ENCODE measurements at places on chromosomes 2 and 18.
A peak's percentile ranks its signal among the peaks of the same experiment; 100 is the strongest.

GRCh38 chr2:237492137-237492890 is 5.3 kb downstream of the MLPH start:
- DNase-seq: no peak

- no peak for DNase-seq
These were observed 1.5 kb downstream of the RNF152 start for GRCh38 chr18:61891271-61891670.

DNA sequence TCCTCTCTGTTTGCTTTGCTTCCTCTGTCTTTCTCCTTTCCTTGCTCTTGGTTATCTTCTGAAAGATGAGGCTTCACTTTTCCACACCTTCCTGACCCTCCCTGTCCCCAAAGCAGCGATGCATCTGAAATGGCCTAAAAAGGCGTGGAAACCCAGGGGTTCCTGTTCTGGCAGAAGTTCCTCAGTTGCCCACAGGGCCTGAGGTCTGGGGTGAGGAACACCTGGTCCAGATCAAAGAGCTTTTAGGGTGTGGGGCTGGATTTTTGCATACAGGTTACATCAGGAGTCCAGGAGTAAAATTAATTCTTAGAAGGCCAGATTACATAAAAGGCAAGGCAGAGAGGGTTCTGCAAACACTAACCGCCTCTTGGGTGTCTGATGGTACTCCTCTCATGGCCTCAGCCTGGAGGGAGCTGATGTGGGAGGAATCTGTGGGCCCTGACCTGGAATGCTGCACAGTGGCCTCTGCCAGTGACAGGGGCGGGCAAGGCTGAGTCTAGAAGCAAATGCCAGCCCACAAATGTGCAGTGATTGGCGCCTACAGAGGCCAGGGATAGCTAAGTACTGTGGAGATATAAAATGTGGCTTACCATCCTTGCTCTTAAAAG is 41.8 kb downstream of the INPP4A start:
- no peak for DNase-seq

- DNase-seq: no peak
These were observed 448.7 kb upstream of the VRK2 start for GRCh38 chr2:57597940-57598339.

GRCh38 chr18:54924948-54925347 is 34.3 kb downstream of the CCDC68 start:
- DNase-seq: no peak

GRCh38 chr2:201127570-201127969 is 11.6 kb downstream of the CFLAR start:
- DNase-seq: peak; percentile 97

- no peak for DNase-seq
These were observed 107.5 kb downstream of the MSTN start for GRCh38 chr2:189954989-189955388.

- peak; percentile 41 for DNase-seq
These were observed 127.6 kb upstream of the TWIST2 start for GRCh38 chr2:238720232-238720672.

Data from NCI-H1694 treated with DMSO at 0.1 percent for 48 hours (cell line).